ENCODE measurements at places on chromosomes 5 and 9.

DNA sequence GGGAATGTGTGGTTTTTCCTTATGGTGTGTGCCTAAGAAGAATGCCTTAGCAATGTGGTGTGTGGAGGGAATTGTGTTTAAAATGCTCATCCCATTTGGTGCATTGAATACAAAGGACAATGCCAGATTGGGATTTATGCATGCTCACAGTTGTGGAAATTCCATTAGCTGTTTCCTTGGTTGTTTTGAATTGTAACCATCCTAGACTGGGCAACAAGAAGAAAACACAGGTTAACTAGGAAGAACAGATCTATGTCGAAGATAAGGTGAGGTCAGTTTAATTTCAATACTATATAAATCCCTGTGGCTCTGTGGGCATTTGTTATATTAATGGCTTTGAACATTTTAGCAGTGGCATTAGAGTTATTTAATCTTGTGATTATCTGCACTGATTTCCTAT lies 266.8 kb downstream of the MAT2B start:
- no peak for DNase-seq

DNA sequence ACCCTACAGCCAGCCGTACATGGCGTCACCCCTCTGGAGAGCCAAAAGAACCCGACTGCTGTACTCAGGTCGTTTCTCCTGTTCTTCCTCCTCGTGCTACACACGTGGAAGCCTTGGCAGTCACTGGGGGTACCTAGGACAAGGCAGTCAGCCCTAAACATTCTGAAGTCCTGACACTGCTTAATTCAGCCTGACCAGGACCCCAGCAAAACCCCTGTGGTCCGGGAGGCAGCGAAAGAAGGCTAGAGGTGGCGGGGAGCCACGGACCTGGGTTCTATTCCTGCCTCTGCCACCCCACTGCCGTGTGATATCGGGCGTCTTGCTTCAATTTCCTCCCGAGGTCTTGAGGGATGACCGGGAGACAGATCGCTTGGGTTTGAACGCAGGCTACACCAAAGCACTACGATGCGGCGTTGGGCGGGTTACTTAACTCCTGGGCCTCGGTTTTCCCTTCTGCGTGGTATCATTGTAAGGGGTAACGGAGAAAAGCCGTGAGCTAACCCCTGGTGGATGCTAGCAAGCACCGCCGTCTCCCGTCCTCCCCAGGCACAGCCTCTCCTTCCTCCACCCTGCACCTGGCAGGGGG lies 429 bp upstream of the ARL10 start:
- DNase-seq = no peak

DNA sequence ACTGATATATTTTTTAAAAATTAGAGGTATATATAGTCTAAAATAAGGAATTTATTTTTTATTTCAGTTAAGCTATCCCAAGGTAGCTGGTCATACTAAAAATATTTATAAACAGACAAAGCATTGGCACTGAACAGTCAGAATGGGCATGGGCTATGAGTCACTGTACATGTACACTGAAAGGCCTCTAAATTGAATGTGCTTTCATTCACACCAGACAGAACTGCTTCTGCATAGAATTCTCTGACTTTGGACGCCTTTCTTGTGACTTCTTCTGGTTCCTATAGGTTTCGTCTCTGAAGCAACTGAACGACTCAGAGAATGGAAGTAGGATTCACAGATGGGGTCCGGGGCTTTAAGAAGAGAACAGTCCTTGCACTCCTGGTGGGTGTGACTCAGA lies 394.8 kb upstream of the MEF2C start:
- DNase-seq = no peak

GRCh38 chr9:94812343-94812742 lies 85.8 kb downstream of the AOPEP start:
- no peak for DNase-seq

- DNase-seq = no peak
These were observed 153.0 kb upstream of the FTMT start for GRCh38 chr5:121698690-121699089.

DNA sequence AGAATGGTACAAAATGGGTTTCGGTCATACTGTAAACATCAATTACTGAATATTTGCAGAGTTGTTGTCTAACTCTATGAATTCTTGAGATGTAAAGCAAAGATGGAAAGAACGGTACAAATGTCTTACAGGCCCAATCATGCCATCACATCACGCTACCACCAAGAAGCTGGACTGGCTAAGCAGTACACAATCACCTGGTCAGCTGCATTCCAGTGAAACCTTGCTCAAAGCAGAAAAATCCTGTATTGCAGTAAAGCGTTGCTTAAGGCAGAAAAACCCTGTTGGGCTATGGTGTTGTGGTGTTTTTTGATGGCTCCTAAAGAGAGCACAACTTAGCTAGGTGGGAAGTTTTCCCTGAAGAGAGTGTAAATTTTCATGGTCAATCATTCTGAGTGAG lies 112.6 kb upstream of the RASA1 start:
- no peak for DNase-seq

GRCh38 chr5:148776780-148777179 lies 49.6 kb upstream of the ADRB2 start:
- DNase-seq = no peak
